Lower lobe of right lung (tissue), 2 donors: ENCODE measurements at places on chromosomes 2 and 18. TPM values are rescaled to one million over a fixed set of nuclear protein-coding genes. Genes with fewer than 3 reads are reported as not detected.
A peak's percentile ranks its signal among the peaks of the same experiment; 100 is the strongest.

The ATP6V1B1 gene
- 2.2 TPM for total RNA-seq

DNA sequence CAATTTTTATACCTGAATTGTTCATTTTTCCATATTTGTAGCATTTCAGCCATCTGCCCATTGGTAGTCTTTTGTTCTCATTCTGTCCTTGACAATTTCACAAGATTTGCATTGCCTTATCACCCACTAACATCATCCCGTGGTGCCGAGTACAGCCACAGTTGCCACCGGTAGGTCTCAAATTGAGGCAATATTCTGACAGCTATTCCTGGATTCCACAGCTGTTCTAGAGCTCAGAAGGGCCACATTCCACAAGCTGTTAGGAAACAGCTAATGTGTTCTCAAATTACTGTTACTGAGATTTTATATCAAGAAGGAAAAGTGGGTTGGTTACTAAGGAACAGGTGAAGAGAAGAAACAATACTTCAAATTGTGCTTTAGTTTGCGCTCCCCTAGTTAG lies 178.8 kb downstream of the RPRM start:
- H3K4me1 ChIP-seq: peaks cover 3% of the 10 kb centered on the region
- no peak for DNase-seq
- no peak overlapping the region for H3K27ac ChIP-seq
- no peak overlapping the region for H3K4me3 ChIP-seq

GRCh38 chr18:79300413-79300812 lies 95.3 kb upstream of the NFATC1 start:
- peaks cover 28% of the 10 kb centered on the region for H3K36me3 ChIP-seq
- no peak for DNase-seq
- H3K4me1 ChIP-seq: no peaks in the 10 kb centered on the region
- H3K27ac ChIP-seq: no peak overlapping the region
- H3K27me3 ChIP-seq: no peaks in the 10 kb centered on the region
- H3K4me3 ChIP-seq: no peak overlapping the region

DNA sequence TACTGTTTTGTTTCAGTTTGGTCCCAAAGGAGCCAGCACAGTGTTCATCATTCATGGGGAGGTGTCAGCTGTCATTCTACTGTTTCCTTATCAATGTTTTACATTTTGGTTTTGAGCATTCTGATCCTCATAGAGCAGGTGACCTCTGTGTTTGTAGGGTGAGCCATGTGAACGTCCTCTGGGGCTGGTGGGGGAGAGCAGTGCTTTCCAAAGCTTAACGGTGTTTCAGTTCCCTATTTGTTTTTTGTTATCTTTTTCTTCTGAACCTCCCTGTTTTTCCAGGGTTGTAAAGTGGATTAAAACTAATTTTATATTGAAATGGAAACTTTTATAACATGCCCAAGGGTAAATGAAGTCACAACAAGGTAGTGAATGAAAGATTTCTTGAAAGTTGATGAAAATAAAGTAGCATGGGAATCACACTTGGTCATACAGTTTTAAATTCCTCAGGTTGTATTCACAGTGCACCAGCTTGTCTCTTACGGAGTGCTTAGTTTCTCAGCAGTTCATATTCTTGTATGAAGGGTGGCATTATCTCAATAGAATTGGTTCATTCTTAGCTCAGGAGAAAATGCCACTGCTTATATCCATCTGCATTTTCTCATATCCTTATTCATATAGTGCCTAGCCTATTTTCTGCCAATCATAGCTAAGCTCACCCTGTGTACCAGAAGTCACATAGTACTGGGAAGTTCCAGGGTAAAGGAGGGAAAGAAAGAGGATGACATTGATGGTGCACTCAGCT lies 54.5 kb downstream of the MAP4K4 start:
- no peaks in the 10 kb centered on the region for H3K36me3 ChIP-seq
- peaks cover 70% of the 10 kb centered on the region for H3K4me1 ChIP-seq
- no peak for DNase-seq
- H3K27ac ChIP-seq: no peak overlapping the region

GRCh38 chr2:64524604-64525316 lies 632 bp downstream of the AFTPH start:
- H3K4me3 ChIP-seq: peak overlapping the region; percentile 89
- H3K27me3 ChIP-seq: no peaks in the 10 kb centered on the region
- H3K4me1 ChIP-seq: peaks cover 29% of the 10 kb centered on the region
- DNase-seq: no peak
- peak overlapping the region; percentile 95 for H3K27ac ChIP-seq
